Activated CD4-positive, CD25-positive, alpha-beta regulatory T cell treated with anti-CD3 and anti-CD28 coated beads, Interleukin-2, amount 50 U/mL, for 24 hours (primary cell): ENCODE measurements at places on chromosomes 1 and 21.

GRCh38 chr1:91879733-91880132 is 6.2 kb downstream of the TGFBR3 start:
- ATAC-seq = no peak

DNA sequence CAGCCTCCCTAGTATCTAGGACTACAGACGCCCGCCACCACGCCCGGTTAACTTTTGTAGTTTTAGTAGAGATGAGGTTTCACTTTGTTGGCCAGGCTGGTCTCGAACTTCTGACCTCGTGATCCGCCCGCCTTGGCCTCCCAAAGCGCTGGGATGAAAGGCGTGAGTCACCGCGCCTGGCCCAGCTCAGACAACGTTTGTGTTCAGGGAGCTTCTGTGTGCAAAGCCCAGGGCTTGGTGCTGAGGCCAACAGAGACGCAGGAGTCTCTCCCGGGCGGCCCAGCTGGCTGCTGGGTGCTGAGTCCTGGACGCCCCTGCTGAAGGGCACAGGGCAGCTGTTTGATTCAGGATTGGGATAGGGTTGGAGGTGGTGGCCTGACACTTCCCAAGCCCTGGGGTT is 3.0 kb downstream of the PRKCZ start:
- no peak for ATAC-seq

GRCh38 chr1:2356911-2357845 is 34.2 kb downstream of the MORN1 start:
- ATAC-seq = no peak

GRCh38 chr1:76615253-76616035 is 251.8 kb upstream of the ST6GALNAC5 start:
- ATAC-seq = no peak

GRCh38 chr1:70864302-70864701 is 183.3 kb downstream of the PTGER3 start:
- no peak for ATAC-seq

DNA sequence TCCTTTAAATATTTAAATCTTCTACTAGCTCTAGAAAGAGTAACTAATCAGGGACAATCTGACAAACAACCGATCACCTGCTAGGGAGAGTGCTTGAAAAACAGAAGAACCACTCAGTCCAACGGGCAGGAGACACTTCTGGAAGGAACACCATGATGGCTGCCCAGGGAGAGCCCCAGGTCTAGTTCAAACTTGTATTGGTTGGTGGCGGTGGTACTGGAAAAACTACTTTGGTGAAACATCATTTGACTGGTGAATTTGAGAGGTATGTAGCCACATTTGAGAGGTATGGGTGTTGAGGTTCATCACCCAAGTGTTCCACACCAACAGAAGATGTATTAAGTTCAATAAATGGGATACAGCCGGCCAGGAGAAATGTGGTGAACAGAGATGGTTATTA is 4.8 kb upstream of the WDR47 start:
- ATAC-seq = no peak

DNA sequence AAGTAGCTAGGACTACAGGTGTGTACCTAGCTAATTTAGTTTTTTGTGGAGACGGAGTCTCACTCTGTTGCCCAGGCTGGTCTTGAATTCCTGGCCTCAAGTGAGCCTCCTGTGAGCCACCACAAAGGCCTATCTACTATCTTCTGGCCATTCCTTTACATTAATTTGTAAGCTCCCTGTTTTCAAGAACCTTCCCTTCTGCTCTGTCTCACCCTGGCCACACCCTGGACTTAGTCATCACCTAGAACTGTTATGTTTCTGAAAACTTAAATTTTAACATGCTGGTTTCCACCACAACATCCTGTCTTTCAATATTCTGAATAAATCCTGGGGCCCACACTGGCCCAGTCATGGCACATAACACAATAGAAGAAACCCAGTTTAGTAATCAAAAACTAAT is 4.9 kb upstream of the B4GALT3 start:
- peak; percentile 85 for ATAC-seq

GRCh38 chr1:208093754-208094719 is 150.1 kb downstream of the PLXNA2 start:
- ATAC-seq = peak; percentile 45

- ATAC-seq = no peak
Observed at GRCh38 chr1:44024031-44024902, 7.0 kb downstream of the SLC6A9 start.

DNA sequence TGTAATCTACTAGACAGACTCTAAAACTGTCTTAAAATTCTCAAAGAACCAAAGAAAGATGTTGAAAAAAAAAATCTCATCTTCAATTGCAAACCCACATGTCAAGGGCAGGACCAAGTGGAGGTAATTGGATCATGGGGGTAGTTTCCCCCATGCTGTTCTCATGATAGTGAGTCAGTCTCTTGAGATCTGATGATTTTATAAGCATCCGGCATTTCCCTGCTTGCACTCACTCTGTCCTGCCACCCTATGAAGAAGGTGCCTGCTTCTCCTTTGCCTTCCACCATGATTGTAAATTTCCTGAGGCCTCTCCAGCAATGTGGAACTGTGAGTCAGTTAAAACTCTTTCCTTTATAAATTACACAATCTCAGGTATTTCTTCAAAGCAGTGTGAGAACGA is 257.0 kb downstream of the HHIPL2 start:
- ATAC-seq = no peak

GRCh38 chr1:42914092-42914627 is 44.5 kb downstream of the SLC2A1 start:
- no peak for ATAC-seq

- ATAC-seq = no peak
Observed at GRCh38 chr1:176195547-176195946, 11.5 kb downstream of the COP1 start.

- no peak for ATAC-seq
Observed at GRCh38 chr21:39238275-39238674, 55.0 kb upstream of the PSMG1 start.

- no peak for ATAC-seq
Observed at GRCh38 chr1:201014816-201015200, 8.7 kb downstream of the KIF21B start.

- peak; percentile 1 for ATAC-seq
Observed at GRCh38 chr1:167431261-167431908, 86.9 kb downstream of the CD247 start.

DNA sequence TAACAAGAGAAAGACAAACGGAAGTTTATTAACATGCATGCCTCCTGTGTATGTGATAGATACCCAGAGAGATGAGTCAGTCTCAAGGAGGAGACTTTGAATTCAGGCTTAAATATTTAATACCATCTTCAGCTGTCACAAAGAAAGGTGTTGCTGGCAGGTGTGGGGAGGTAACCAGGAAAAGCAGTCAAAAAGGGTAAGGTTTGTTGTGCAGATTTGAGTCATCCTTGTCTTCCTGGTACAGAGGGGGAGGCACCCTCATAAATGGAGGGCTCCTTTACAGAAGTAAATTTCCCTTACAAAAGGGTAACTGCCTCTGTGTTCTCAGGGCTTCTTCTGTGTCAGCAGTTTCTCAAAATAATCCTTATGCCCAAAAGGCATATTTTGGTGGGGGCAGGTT is 75.2 kb upstream of the B3GALT5 start:
- ATAC-seq = no peak

DNA sequence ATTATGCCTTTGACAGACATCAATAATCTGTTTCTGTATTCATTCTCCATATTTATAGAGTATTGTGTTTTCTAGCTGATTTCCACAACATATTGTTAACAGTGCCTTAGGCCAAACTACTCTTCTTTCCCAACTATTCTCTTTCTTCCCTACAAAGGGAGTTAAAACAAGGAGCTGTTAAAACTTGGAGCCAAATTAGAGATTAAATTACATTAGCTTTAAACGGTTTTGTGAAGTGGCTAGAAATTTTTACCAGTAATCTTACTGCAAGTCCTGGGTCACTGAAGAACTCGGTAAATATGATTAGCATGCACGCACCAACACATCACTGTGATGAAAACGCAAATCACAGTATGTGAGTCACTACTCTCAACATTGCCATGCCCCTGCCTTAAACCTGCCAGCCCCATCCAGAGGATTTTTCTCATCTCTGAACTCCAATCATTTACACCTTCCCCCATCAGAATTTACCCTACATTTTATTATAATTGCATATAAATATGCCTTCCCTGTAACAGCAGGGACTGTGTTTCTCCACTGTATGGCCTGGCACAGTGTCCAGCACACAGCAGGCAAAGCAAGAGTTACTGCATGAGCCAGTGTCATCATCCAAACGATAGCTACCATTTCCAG is 1.5 kb upstream of the PRDX6 start:
- peak; percentile 61 for ATAC-seq

- ATAC-seq = peak; percentile 68
Observed at GRCh38 chr1:111647736-111648135, 28.1 kb downstream of the RAP1A start.

DNA sequence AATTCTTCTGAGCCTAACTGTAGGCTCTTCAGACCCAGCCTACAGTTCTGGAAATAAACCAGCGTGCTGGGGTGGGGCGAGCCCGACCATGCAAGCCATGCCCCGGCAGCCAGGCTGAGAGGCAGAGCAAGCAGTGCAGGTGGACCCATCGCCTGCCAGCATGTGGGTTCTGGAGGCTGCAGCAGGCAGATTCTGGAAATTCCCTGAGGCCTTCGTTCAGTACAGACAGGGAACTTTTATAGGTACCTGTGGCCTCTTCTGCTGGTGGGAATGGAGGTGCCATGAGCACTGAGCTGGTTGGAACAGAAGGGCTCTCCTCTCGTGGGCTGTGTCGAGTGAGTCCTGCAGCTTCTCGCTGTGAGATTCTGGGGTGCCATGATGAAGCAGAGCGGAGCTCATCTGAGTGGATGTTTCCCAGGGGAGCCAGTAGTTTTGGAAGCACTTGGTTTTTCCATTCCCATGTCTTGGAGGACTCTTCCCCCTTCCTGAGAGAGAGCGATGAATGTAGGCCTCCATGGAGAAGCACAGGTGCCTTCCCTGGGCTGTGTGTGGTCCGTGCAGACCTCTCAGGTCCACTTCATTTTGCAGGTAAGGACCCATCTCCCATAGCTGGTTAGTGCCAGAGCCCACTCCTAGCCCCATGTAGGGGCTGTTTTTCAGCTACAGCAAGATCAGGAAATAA is 94.1 kb downstream of the PCBP3 start:
- ATAC-seq = no peak

- no peak for ATAC-seq
Observed at GRCh38 chr1:15189692-15190370, 36.3 kb downstream of the TMEM51 start.

GRCh38 chr1:183227422-183228346 is 41.6 kb downstream of the LAMC2 start:
- no peak for ATAC-seq

- no peak for ATAC-seq
Observed at GRCh38 chr1:119384591-119384990, 16.0 kb downstream of the HAO2 start.

DNA sequence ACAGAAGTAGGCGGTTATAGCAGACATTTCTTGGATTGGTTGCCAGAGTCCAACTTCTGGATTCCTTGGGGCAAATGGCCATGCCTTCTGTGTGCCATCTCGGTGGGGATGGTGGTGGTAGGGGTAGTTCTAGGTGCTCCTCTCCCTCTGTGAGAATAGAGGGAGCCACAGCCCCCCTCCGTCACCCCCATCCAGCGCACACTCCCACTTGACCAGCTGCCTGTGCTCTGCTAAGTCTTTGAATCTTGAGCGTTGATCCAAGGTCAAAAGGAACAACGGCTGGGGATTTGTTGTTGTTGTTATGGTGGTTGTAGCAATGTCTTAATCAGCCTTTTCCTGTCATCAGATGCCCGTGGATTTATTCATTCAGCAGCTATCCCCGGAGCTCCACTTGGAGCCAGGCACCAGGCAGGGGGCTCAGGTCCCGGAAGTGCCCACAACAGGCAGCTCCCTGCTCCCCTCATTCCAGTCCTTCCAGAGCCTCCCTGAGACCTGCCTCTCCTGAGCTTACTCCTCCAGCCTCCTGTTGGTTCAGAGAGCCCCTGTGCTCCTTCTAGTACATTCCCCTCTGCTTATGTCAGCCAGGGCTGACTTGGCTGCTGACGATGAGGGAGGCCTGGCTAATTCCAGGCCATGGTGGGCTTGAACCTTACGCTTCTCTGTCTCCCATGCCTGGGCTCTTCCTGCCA is 146.6 kb upstream of the WNT4 start:
- ATAC-seq = no peak

- ATAC-seq = no peak
Observed at GRCh38 chr1:51313268-51313852, 17.0 kb downstream of the TTC39A start.

DNA sequence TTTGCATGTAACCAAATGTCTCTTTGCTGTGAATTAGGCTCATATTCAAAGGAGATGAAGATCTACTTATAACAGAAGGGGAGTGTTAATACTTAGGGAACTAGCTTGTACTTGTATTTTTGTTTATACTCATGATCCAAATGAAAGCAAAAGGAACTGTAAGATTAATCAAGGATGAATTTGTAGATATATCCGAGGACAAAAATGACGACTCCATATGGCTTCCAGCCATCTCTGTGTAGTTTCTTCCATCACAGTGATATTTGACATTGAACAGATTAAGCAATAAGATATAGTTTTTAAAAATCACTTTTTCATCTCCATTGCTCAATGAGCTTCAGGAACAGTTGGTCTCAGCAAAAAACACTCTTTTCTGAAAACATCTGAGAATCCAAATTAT is 257.4 kb upstream of the CAMK1G start:
- ATAC-seq = no peak

DNA sequence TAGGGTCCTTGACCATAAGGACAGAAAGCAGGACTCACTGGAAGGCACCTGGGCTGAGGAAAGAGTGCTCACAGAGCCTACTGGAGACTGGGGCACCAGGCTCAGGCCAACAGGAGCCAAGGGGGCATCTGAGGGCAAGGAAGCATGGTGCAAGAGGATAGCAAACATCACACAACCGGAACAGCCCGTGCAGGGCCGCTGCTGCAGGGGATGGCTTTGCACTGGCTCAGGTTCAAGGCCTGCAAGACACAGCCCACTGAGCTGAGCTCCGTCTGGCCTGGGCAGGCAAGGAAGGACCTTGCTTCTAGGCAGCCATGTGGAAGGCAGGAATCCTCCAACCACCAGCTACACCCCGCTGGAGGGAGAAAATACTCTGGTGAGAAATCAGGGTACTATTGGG is 59.8 kb upstream of the KIF26B start:
- ATAC-seq = no peak

DNA sequence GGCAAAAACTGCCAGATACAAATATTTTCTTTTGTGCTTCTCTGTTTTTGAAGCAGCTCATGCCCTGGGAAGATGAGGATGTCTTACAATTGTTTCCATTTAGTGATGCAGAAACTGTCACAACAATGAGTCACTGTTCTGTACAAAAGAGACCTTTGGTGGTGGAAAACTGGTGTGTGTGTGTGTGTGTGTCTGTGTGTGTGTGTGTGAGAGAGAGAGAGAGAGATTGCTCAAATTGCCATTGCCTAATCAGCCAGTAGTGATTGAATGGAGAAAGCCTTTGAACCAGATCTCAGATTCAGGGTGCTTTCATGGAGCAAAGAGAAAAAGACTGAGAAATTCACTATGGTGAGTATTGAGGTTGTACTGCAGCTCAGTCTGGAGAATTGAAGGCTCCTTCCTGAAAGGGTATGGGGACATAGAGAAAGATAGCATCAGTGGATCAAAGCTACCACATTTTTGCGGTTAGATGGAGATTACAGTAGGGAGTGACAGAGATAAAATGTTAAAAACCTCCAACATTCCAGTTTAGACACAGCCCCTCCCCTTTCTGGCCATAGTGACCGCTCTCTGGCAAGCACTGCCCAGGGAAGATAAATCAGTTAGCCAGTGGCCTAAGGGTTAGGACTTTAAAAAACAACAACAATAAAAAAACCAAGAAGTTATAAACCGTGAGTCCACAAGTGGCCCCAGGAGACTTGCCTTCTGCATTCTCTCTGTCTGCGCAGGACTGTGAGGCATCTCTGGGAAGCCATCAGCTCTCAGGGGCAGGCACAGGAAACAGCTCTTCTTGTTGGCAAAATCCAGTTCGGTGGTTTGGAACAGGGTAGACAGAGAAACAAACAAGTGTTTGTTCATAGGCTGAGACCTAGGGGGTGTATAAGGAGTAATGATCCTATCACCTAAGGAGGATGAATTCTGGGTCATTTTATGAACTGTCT is 406.5 kb downstream of the DUSP10 start:
- no peak for ATAC-seq
